ENCODE measurements at places on chromosomes 5 and 9. TPM values are rescaled to one million over a fixed set of nuclear protein-coding genes. Genes with fewer than 3 reads are reported as not detected.

GRCh38 chr9:18032636-18033035 is 441.3 kb upstream of the ADAMTSL1 start:
- no peak for DNase-seq

- DNase-seq: peak; percentile 61
Observed at GRCh38 chr5:6742081-6742758, 29.0 kb downstream of the TENT4A start.

DNA sequence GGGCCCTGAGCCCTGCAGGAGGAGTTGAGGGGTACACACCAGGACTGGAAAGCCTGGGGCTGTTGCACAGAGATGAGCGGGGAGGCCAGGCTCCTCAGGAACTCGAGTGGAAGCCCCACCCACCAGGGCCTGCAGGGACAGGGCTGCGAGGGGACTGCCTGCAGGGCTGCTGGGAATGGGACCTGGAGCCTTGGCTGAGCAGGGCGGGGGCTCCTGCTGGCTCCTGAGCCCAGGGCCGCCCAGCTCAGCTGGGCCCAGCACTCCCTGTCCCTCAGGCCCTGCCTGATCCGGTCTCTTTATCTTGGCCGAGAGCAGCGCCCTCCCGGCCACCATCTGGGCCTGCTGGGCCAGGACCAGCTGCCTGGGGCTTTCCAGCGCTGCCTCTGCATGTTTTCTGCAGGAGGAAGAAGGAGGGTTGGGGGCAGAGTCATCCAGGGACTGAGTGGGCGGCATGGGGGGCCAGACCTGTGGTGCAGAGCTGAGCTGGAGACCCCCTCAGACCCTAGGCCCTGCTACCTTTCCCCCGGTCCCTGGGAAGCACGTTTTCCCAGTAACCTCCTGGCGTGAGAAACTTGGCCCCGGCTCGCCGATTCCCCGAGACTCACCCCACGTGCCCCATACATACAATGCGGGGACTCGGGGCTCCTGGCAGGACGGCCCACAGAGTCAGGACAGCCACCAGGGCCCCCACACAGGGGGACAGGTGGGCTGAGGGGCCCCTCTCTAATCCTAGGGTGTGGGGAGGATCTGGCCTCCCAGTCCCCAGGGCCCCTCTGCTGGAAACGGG is 9.4 kb downstream of the LCN12 start:
- no peak for DNase-seq

The ADGRV1 gene
- total RNA-seq: 0.83 TPM

The TMC1 gene
- total RNA-seq: not detected

Data from sigmoid colon (tissue), 7 donors.